ENCODE measurements at places on chromosomes 11 and 22. TPM values are rescaled to one million over a fixed set of nuclear protein-coding genes. Genes with fewer than 3 reads are reported as not detected.

The BTG4 gene
- not detected for total RNA-seq

The MIAT gene
- 0.52 TPM for total RNA-seq

The P4HA3 gene
- 0.52 TPM for total RNA-seq

The OR52E8 gene
- not detected for total RNA-seq

The TRIM49 gene
- total RNA-seq, result not detected

The FAM111B gene
- 3.7 TPM for total RNA-seq

The KRTAP5-1 gene
- not detected for total RNA-seq

The OR52H1 gene
- total RNA-seq, result 0.52 TPM

All from skeletal muscle tissue (tissue), 5 donors.